Activated effector memory CD4-positive, alpha-beta T cell treated with Interleukin-2 at 50 U/mL for 16 hours (primary cell): ENCODE measurements at places on chromosomes 6 and 20.

GRCh38 chr6:99014061-99014460, 66.3 kb upstream of the FBXL4 start:
- no peak for DNase-seq

DNA sequence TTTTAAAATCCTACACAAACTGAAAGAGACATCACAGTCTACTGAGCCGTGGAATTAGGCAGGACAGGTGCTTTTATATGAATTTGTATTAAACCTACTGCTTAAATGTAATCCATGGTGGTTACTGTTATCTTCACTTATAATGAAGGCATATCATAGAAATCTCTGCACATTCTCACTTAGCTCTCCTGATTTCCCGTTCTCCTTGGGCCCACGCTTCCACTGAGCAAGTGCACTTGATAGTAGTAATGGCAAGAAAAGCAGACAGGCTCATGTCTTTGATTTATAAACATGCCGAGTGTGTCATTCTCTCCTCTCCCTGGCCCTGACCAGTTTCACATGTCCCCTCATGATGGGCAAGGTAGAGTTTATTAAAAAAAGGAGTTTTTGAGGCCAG, 186.3 kb downstream of the HIVEP2 start:
- DNase-seq, result no peak

DNA sequence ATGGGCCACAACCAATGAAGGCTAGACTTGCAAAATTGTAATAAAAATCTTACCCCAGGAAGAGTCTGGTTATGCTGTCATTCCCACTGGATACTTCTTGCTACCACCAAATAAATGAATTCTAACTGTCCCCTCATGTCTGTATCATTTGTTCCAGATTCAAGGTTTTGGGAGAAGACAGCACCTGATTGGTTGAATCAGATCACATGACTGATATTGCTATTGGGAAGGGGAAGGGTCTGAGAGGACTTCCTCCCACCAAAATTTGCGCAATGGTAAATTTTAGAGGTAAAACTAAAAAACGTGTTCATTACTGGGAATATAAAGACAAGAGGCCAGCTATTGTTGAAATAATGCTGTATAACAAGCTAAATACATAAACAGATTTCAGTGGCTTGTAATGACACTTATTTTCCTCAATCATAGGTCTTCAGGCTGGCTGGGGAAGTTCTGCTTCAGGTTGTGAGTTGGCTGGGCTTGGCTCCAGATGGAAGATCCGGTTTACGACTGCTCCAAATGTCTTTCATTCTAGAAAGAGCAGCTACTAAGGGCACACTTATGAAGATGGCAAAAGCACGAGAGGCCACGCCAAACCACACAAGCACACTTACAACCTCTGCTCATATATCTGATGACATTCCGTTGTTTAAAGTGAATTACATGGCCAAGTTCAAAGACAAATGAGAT, 27.1 kb upstream of the TASP1 start:
- no peak for DNase-seq

- DNase-seq, result no peak
These were observed 622.3 kb upstream of the IMPG1 start for GRCh38 chr6:76694795-76695194.

- DNase-seq, result no peak
These were observed 10.4 kb upstream of the IP6K3 start for GRCh38 chr6:33757113-33757512.

GRCh38 chr6:25866011-25866410, 8.0 kb downstream of the SLC17A3 start:
- no peak for DNase-seq

DNA sequence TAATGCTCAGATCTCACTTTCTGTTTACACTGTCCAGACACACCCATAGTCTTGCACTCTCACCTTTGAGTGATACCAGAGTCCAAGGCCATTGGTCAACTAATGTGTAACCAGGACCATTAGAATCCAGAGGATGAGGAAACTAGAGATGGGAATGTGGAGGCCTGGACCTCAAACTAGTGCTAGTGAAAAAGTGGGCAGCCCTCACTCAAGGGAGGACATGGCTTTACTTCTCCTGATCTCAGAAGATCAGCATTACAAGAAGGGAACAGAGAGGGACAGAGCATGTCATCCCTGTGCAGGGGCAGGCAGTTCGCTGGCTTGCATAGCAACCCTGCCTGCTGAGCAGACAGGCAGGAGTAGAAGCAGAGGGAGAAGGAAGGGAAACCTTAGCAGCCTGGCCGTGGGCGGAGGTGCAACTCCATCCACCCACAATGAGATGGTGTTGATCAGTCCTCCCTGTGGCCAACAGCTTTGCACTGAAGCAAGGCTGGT, 22.6 kb upstream of the XRN2 start:
- no peak for DNase-seq

GRCh38 chr6:58290177-58290576, 972.7 kb downstream of the PRIM2 start:
- DNase-seq, result no peak

- DNase-seq, result no peak
These were observed 114.0 kb upstream of the NEDD9 start for GRCh38 chr6:11346516-11346915.

GRCh38 chr6:82988930-82989351, 76.7 kb downstream of the UBE3D start:
- no peak for DNase-seq

- DNase-seq, result peak; percentile 12
These were observed 1.4 kb downstream of the BTN1A1 start for GRCh38 chr6:26501482-26501986.

- DNase-seq, result no peak
These were observed 25.2 kb downstream of the SNPH start for GRCh38 chr20:1291191-1291741.

DNA sequence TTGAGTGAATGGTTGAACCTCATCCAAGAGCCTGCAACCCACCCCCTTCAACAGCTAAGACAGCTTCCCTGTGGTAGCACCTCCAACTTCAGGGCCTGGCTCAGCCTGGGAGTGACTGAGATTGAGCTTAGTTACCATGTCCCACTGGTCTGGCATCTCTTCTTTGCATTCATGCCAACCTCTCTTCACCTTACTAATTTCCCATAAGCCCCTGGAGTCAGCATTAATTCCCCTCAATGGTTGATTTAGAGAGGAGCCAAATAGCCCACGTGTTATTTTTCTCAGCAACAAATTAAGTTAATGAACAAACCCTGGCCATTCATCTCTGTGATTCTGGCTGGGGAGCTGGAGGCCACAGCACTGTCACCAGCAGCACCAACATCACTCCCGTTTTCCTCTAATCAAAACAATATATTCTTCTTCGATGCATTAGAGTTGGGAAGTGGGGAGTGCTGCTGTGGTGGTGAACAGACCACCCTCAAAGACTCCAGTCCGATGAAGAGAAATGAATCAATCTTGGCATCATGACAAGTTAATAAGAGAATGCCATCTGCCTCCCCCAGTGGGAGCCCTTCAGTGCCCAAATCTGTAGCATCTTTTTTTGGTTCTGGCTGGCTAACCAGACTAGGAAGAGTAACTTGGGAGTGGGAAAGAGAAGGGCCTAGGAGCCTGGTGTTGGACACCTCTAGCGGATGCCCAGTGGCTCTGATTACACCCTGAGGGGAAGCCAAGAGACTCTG, 316.9 kb upstream of the RNF24 start:
- DNase-seq, result no peak

DNA sequence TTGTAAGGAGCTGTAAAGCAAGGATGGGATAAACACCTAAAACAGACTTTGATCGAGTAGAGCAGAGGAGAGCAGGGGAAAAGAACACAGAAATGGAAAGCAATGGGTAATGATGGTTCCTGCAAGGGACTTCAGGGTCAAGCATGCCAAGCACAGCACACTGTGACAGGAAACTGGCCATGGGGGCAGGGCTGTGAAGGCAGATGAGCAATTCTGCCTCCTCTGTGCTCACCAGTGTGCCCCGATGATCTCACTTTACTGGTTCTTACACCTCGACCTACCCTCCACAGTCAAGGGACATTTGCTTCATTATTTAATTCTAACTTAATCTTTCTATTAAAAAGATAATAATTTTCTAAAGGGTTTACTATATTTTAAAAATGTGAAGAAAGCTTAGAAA, 21.6 kb upstream of the MYB start:
- no peak for DNase-seq

- no peak for DNase-seq
These were observed 393.8 kb upstream of the IMPG1 start for GRCh38 chr6:76466286-76466685.

DNA sequence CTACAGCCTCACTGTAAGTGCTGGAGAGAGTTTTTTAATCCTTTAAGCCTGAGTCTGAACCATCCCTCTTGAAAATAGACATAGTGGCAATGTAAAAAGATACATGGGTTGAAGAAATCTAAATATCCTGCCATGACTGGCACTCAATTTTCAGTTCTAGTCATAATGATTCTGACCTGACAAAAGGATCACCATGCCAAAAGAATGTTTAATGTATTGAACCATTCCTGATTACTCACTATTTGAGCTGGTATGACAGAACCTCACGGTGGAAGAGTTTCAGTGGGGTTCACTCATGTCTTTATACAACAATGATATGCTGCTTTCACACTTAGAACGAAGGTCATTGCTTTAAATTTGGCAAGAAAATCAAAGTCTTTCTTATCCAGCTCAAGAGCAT, 93.4 kb downstream of the HIVEP2 start:
- no peak for DNase-seq

DNA sequence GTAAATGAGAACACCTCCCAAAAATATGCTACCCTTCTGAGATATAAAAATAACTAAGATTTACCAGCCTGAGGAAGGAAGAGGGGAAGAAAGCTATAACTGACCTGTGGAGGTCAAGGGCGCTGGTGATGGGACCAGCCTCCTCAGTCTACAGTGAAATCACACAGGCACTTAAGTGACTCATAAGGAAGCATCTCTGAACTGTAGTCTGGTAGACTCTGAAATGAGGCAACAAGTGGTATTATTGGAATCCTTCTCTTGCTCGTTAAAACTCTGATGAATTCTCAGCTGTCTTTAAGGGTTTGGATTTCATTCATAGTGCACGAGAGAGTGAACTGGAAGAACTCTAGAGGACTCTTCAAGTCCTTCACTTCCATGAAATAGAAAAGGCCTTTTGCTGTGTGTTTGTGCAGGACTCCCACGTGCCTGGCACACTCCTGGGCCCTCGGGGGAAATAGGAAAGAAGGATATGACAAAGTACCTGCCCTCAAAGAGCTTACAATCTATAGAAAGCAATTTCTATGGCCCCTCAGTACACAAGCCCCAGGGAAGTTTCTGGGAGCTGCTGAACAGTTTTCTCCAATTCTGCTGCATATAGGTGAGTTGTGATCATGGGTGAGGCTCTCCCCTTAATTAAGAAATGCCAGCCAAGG, 231.8 kb upstream of the RREB1 start:
- no peak for DNase-seq

- DNase-seq, result no peak
These were observed 100.8 kb upstream of the GPR6 start for GRCh38 chr6:109877028-109878004.

DNA sequence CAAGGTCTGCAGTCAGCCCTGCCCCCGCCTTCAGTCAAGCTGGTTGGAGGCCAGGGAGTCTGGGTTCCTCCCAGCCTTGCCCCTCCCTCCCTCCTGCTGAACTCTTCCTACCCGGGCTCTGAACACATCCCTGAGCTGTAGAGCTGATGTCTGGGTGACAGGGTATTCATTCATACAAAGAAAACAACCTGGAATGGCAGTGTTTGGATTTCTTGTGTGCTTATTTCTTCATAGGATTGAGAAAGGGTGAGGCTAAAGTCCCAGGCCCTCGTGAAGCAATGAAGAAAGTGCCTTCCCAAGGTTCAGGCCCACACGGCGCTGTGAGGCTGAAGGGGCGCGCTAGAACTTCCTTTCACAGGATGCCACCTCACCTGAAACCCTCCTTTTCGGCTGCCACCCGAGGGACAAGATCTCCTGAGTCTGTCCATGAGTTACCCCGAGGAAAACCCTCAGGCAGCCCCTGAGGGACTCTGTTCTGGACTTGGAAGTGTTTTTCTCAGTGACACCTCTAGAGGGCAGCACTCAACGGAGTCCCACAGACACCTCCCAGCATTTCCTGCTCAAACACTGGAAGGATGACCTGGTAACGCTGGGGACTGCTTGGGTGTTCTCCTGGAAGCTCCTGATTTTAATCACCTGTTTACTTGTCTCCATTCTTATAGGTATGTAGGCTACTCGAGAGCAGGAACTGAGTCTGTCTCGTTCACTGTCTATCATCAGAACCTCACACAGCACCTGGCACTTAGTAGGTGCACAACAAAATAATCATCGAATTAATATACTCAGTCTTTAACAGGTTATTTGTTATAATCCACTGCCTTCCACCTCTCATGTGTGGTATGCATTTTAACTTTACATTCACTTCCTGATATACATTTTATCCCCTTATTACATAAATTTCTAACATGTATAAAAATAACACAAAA, 11.8 kb upstream of the GSTA1 start:
- peak; percentile 3 for DNase-seq

- DNase-seq, result no peak
These were observed 19.4 kb downstream of the CASS4 start for GRCh38 chr20:56431471-56431870.

DNA sequence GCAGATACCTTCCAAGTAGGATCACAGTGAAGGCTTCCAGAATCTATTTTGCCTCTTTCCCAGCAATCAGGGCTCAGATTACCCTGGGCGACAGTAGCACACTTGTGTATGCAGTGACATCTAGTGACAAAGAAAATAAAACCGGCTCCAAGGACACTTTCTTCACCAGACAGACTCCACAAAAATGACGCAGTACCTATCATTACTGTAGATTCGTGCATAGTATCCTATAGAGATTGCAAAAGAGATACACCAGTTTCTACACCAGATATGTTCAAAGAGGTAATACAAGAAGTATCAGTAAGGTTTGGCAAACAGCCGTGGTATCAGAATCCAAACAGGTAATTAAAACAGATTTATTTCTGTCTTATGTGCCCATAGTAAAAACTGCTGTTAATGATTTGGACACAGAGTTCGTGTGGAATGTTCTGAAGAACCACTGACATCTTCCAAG, 600.4 kb upstream of the JAG1 start:
- no peak for DNase-seq

- DNase-seq, result no peak
These were observed 41.3 kb upstream of the TRAF3IP2 start for GRCh38 chr6:111646942-111647341.

DNA sequence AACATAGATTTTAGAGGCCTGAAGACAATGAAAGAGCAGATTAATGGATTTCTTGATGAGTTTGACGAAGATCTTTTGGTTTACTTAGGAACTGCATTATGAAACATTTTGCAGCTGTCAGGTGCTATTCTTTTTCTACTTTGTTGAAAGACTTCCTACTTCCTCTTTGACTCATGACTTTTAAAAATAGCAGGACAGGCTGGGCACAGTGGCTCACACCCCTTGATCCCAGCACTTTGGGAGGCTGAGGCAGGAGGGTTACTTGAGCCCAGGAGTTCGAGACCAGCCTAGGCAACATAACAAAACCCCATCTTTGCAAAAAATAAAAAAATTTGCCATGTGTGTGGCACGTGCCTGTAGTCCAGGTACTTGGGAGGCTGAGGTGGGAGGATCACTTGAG, 52.0 kb downstream of the ITCH start:
- DNase-seq, result no peak
